ENCODE measurements at places on chromosomes 5 and 9. TPM values are rescaled to one million over a fixed set of nuclear protein-coding genes. Genes with fewer than 3 reads are reported as not detected.

Gene DIPK1B
- 4.5 TPM for total RNA-seq

DNA sequence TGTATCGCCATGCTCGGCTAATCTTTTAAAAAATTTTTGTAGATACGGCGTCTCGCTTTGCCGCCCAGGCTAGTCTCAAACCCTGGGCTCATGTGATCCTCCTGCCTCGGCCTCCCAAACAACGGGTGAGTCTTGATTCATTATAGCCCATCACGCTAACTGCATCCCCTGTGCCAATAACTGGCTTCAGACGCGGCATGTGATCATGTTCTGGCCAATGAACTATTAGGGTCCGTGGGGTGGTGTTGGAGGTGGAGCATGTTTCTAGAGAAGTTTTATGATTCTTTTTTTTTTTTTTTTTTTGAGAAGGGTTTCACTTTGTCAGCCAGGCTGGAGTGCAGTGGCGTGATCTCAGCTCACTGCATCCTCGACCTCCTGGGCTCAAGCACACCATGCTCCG is 51.0 kb downstream of the FGF18 start:
- peak; percentile 9 for DNase-seq

Gene WASHC1
- total RNA-seq = 9.3 TPM

Gene PCSK1
- total RNA-seq = 0.43 TPM

- peak; percentile 72 for DNase-seq
Measured at GRCh38 chr9:106277966-106278365, 583.6 kb downstream of the TMEM38B start.

Gene ITK
- not detected for total RNA-seq

- no peak for DNase-seq
Measured at GRCh38 chr5:171706736-171707441, 78.7 kb upstream of the SMIM23 start.

- no peak for DNase-seq
Measured at GRCh38 chr9:101902051-101902450, 163.6 kb upstream of the GRIN3A start.

Measured in HT1080 (cell line).